ENCODE measurements at places on chromosomes 2 and 18.

DNA sequence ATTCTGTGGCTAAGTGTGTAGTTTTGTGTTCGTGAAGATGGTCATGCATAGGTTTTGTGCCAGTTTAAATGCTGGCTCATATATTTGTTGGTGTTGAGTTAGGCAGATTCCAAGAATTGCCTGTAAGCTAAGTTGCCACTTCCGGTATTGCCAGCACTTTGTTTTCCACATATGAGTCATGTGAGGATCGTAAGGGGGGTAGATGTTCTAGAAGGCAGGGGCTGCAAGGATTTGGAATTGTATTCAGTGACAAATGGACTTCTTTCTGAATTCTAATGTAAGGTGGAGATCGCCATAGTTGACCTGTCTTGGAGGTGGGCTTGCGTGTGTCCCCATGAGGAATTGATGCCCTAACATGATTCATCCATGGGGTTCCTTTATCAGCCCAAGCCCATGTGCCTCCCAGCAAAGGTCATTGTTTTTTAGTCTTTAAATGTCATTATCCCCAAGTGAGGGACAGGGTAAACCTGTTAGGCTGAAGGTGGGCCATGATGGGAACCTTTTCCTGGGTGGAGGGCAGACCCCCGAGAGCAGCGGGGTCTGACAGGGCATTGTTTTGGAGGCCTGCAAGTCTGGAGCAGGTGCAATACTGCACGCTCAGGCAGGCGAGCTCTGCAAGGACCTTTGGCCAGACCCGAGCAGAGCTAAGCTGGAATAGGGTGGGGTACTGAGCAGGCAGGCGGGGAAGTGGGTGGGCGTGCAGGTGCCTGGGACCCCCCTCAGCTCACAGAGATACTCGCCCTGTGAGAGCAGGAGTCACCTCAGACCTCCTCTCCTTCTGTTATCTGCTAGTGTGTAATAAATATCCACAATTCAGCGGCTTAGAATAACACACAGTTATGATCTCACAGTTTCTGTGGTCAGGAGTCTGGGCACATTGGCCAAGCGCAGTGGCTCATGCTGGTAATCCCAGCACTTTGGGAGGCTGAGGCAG is 77.4 kb downstream of the LRRFIP1 start:
- DNase-seq, result peak; percentile 78

DNA sequence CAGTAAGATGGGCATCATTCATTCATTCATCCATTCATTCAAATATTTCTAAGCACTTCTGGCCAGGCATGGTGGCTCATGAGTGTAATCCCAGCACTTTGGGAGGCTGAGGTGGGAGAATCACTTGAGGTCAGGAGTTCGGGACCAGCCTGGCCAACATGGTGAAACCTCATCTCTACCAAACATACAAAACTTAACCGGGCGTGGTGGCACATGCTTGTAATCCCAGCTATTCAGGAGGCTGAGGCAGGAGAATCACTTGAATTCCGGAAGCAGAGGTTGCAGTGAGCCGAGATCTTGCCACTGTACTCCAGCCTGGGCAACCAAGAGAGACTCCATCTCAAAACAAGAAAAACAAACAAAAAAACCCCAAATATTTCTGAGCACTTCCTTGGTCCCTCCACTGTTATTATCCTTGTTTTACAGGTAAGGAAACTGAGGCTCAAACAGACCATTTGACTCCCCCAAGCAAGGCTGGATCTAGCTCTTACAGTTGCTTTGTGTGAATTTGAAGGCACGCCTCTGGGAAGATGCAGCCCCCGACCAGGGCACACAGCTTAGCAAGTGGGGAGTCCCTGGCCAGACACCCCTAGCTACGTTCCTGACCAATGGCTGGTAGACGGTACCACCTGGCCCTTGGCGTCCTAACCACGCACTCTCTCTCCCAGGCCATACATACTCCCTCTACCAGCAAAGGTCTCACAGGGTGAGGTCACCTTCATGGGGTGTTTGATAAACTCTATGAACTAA is 50.6 kb upstream of the ODC1 start:
- no peak for DNase-seq

DNA sequence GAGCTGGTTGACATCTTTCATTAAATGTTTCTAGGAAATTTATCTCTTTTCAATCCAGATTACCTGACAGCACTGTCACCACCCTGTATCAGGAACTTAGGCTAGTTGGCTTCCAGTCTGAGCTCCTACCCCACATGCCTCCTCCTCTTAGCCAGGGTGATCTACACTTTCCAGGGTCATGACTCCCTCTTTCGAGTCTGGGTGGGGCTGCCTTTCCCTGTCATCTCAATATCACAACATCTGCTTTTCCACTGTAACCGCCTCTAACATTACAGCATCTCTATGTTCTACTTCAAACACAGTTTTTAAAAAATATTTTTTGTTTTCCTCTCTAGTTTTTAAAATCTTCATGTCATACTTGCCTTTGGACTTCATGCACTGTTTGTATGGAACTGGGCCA is 129.2 kb downstream of the RBMS1 start:
- DNase-seq, result no peak

- peak; percentile 49 for DNase-seq
Measured at GRCh38 chr2:38750011-38750890, 910 bp downstream of the SRSF7 start.

DNA sequence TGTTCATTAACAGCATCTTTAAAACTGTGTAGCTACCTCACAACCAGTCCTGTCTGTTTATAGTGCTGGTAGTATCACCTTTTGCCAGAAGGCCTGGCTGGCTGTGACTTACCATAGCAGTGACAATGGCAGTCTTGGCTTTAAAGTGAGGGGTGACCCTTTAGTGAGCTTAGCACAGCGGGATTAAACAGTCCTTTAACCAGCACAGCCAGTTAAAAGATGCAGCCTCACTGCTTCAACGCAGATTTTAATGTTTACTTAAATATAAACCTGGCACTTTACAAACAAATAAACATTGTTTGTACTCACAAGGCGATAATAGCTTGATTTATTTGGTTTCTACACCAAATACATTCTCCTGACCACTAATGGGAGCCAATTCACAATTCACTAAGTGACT is 7.0 kb downstream of the RRM2 start:
- DNase-seq, result no peak

DNA sequence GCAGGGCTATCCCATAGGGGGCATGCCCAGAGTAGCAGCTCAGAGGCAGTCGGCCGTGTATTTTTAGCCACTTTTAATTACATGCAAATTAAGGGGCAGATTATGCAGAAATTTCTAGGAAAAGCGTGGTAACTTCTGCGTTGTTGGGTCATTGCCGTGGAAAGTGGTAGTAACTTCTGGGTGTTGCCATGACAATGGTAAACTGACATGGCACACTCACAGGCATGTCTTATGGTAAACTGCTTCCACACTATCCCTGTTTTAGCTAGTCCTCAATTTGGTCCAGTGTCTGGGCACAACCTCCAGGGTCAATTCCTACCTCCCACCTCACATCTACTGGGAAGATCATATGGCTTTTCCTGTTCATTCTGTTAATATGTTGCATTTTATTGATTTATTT is 428.9 kb upstream of the FANCL start:
- DNase-seq, result no peak

DNA sequence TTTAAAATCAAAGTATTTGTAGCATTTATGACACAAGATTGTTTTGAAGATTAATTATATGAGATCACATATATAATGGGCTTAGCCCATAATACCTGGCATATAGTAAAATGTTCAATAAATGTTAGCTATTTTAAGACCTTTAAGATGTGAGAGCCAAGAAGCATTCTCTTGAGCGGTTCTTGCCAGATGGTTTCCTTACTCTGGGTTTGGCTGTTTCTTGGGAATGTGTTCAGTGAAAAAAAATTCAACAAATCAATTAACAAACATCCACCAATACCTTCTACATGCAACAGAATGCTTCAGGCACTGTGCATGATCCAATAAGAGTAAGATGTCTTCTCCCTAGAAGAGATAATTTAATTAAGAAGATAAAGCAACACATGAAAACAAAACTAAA is 230.4 kb downstream of the CMPK2 start:
- no peak for DNase-seq

- DNase-seq, result no peak
Measured at GRCh38 chr18:10093445-10093844, 179.6 kb downstream of the VAPA start.

- no peak for DNase-seq
Measured at GRCh38 chr2:207643892-207644291, 18.7 kb upstream of the METTL21A start.

DNA sequence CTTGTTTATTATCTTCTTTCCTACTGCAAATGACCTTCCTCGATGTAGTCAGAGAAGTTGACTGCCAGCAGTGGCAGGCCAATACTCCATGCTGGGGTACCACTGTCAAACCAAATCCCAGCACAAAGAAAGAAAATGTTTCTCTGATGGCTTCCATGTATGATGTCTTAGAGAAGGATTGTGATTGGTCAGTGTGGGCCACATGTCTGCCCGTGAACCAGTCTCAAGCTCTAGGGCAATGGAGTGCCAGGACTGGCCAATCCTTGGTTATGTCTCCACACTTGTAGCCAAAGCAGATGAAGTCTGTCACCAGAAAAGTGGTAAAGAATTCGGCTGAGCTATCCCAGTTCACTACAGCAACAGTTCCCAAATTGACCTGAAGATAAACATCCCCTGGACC is 17.6 kb upstream of the SMAD4 start:
- DNase-seq, result no peak

- no peak for DNase-seq
Measured at GRCh38 chr18:24543086-24543794, 82.8 kb downstream of the HRH4 start.

DNA sequence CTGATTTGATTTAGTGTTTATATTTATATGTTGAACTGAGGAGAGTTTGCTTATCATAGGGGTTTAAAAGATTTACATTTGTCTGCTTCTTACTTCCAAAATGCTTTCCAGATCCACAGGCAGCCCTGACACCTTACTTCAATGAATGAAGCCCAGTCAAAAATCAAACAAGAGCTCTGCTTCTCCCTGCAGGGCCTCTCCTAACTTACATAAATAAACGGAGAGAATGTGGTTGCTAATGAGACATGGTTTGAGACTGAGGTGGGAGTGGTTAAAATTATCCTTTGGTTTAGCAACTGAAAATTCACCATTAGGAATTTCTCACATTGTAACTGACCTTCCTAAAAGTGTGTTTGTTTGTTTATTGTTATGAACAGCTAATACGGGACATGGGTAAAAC is 612.3 kb upstream of the FANCL start:
- no peak for DNase-seq

- DNase-seq, result no peak
Measured at GRCh38 chr2:171185165-171185818, 24.6 kb upstream of the TLK1 start.

DNA sequence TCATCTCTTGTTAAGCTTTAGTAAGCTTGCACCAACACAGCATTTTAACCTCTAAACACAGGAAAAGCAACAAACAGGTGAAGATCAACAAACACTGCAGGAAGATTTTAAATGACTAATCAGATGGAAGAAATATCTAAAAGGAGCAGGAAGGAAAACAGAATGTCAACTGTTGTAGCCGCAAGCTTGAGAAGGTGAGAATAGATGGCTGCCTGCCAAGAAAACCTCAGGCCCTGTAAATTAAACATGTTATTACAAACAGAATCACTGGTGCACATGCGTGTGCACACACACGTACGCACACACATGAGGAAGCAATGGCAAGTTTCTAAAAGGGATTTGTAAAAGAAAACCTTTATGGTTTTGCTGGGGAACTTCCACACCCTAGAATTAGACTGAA is 257.8 kb upstream of the GALNT5 start:
- no peak for DNase-seq

GRCh38 chr2:8320311-8321066 is 361.4 kb upstream of the ID2 start:
- DNase-seq, result peak; percentile 45

Measured in RPMI7951 (cell line).